ENCODE measurements at places on chromosomes 7 and 10.

DNA sequence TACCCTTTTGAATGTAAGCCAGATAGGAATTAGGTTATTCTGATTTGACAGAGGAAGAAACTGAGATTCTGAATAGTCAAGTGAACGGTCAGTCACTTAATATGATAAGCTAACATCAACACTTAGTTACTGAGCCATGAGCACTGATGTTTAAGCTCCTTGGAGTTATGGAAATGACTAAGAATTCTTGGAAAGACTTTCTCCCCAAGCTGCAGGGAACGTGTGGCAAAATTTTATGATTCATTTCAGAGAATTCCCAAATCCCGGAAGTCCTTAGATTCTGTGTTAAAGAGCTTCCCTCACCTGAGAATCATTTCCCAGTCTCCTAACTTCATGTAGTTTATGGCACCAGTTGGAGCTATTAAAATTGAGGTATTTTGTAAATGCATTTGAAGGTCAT is 330.9 kb downstream of the XPNPEP1 start:
- DNase-seq, result no peak

DNA sequence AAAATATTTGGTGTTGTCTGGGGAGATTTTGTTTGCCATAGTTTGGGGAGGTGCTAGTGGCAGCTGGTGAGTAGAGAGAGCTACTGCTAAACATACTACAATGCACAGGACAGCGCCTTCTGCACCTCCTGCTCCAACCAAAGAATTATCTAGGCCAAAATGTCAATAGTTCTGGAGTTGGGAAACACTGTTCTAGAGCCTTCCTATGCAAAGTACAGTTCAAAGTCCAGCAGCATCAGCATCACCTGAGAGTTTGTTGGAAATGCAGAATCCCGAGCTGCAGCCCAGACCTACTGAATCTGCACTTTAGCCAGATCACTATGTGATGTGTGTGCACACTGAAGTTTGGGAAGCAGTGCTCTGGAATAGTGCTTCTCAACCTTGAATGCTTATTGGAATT is 290.7 kb downstream of the TCF7L2 start:
- no peak for DNase-seq

GRCh38 chr10:24468281-24468751 is 255.4 kb downstream of the ARHGAP21 start:
- DNase-seq, result no peak

DNA sequence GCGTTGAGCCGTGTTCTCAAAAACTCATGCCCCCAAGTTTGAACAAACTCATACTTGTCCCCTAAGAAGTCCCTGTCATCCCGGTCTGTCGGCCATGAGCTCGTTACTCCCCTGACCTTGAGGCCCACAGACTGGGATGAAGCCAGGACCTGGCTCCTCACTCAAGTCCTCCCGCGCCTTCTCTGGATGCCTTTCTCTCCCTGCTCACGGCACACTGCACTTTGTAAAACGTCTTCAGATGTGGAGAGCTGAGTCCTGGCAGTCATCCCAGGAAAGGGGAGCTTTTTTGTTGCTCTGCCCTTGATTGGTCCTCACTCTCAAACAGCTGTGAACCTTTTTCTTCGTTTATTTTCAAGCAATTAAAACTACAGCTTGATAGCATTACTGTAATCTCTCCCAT is 110.8 kb downstream of the JAZF1 start:
- no peak for DNase-seq

DNA sequence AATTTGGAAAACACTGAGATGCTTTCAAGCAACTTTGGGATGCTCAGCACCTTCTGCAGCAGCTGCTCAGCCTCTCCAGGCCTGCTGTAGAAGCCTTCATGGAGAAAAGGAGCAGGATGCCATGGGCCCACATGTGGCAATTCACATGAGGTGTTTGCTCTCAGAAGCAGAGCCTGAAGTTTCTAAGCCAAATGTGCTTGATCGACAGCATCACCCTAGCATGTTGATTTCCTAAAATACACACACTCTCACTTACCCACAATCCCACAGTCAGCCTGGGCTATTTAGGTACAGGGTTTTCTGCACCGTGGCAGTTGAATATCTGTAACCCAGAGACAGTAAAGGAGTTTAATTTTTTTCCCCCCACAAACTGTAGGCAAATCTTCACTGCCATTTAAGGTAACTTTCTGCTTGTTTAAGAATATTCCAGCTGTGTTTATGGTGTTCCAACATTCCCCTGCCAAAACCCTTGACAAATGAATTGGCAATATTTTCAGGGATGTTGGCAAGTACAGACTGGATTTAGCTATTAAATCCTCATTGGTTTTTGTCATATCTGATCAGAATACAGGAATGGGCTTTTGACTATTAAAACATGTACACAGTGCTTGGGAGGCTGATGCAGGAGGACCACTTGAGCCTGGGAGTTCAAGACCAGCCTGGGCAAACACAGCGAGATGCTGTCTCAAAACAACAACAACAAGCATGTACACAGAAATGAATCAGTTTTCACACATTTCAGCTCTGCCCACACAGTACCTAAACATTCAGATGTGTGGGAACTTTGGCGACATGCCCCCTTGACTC is 244.2 kb downstream of the CELF2 start:
- no peak for DNase-seq

- no peak for DNase-seq
Measured at GRCh38 chr7:151322906-151323305, 18.7 kb upstream of the NUB1 start.

All from activated T-cell treated with anti-CD3 and anti-CD28 coated beads, Interleukin-2, amount 50 U/mL, for 72 hours (primary cell).